ENCODE measurements at places on chromosomes 3 and 15. TPM values are rescaled to one million over a fixed set of nuclear protein-coding genes. Genes with fewer than 3 reads are reported as not detected.

Gene CCR5
- total RNA-seq = not detected

Gene DNASE1L3
- total RNA-seq = not detected

Gene TMEM207
- not detected for total RNA-seq

Gene VPS8
- total RNA-seq = 44.0 TPM

Gene KNL1
- 19.8 TPM for total RNA-seq

Gene OCA2
- 1.5 TPM for total RNA-seq

Gene DUOXA1
- total RNA-seq = not detected

- no peak for DNase-seq
Measured at GRCh38 chr3:198043119-198043518, 83.1 kb downstream of the LMLN start.

GRCh38 chr3:195549931-195550519, 6.9 kb upstream of the PPP1R2 start:
- no peak for DNase-seq

- DNase-seq = no peak
Measured at GRCh38 chr3:32880225-32880624, 62.4 kb downstream of the TRIM71 start.

DNA sequence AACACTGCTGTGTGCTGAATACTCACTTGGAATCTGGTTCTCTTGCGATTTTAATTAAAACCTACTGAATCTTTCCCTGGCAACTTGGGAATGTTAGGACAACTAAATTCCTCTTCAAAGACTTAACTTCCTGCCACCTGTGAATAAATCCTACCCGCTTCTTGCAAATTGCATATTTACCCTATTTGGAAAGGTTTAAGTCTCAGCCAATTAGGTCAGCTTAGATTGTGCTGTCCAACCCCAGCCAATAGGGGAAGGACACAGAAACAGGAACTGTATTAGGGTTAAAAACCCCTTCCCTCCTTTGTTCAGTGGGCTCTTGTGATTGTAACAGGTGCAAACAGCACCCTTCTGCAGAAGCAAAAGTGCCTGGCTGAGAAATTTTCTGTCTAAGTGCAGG, 38.6 kb upstream of the FSTL1 start:
- DNase-seq = no peak

DNA sequence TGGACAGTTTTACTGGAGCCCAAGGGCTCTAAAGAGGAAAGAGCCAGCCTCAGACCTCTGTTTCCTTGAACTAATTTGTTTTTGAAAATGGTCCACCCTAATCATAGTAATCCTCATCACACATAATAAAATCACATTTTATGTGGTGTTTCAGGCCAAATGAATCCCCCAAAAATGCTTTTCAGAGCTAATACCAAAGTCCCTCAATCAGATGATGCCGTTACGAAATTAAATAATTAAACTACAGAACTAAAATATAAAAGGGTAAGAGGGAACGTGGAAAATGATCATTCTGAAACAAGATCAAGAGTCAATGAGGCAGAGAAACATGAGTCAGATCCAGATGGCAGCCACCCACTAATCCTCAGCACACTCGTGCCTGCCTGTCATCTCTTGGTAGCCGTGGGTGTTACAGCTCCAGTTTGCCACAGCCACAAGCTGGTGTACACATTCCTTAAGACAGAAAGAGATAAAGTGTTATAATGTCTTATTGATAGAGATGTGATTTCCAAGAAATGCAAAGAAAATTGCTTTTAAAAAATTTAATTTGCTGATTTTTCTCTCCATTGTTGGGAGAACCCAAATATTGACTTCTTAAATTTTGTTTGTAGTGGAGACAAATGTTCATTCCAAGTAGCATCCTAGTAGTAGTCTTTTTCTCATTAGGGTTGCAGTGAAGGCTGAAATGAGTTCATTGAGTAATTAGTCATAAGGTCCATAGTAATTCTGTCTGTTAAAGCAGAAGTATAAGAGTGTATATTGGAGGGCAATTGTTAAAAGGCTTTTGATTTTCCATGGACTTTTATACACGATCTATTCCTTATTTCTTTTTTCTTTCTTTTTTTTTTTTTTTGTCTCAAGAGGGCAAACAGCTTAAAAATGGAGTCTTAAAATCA, 104.2 kb downstream of the AGBL1 start:
- no peak for DNase-seq

DNA sequence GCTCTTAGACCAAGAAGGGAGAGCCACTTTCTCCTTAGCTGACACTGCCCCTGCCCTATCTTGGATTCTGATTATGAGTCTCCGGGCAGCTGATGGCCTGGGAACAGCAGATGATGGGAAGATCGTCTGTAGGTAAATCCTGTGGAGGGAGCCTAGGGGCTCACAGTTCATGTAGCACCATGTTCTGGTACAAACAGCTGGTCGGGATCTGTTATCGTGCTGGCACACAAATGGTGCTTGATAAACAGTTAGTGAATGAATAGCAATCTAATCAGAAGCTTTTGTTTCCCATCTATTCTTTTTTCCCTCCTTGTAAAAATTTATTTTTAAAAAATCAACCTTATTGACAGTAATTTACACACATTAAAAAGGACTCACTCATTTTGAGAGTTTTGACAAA, 26.8 kb downstream of the CDCP1 start:
- DNase-seq = no peak

DNA sequence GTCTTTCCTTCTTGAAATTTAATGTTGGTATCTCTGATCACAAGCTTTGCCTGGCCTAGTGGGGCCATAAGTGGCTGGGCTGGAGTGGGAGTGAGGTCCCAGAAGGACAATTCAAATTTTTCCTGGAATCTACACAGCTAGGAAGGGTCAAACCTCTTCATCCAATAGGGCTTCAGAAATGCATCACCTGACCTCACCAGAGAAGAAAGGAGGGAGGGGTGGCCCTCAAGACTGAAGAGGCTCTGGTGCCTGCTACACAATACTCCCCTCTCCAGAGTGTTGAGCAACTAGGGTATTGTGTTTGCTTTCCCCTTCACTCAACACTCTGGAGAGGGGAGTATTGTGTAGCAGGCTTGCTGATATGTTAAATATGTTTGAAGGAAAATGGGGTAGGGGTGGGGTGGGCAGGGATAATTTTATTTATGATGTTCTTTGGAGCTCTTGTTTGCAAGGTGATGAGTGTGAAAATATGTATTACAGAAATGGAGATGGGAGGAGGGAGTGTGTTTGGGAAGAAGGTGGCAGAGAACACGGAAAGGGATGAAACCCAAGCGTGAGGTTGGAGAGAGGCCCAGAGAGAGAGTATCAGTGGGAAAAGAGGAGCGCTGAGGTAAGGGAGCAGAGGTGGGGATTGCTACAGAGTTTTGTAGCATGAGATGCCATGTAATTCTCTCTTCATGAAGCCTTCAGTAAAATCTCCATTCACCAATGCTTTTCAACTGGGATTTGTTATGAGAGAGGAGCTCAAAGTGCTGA, 5.7 kb upstream of the KLHL24 start:
- DNase-seq = no peak

DNA sequence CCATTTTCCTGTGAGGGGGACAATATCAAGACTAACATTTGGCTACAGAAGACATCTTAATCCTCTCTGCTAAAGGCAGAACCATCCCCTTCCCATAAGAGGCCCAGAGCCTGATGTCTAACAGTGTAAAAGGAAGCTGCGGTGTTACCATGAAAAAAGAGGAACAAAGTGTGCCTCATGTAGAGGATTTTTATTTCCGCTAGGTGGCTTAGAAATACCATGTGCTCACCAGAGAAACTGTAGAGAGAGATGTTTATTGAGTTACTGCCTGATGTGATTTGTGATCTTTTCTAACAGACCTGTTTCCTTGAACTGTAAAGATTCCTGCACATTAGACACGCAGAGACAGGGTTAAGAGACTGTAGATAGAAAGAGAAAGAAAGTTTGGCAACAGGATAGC, 22.0 kb downstream of the OR5H15 start:
- DNase-seq = no peak

- no peak for DNase-seq
Measured at GRCh38 chr3:142450189-142450588, 2.4 kb upstream of the XRN1 start.

- no peak for DNase-seq
Measured at GRCh38 chr3:184620475-184621119, 59.0 kb downstream of the EPHB3 start.

- no peak for DNase-seq
Measured at GRCh38 chr15:52778457-52778856, 11.7 kb downstream of the ONECUT1 start.

- DNase-seq = no peak
Measured at GRCh38 chr3:192861972-192862371, 55.7 kb downstream of the MB21D2 start.

DNA sequence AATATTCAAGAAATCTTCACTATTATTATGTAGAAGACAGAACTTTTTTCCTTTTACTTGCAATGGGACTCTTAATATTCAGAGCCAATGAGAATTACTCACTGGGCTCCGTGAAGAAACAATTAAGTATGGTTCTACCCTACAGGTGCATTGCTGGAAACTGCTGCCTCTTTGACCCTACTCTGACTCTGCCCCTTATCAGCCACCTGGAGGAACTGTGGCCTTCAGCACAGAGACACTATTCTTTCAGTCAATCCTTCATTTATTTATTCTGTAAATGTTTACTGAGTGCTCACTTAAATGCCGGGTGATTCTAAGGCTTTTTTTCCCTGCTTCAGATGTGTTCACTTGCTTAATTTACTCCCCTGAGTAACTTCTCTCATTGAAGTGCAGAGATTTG, 163.2 kb downstream of the SYNPR start:
- no peak for DNase-seq

GRCh38 chr3:24253336-24253735, 241.3 kb downstream of the THRB start:
- no peak for DNase-seq

DNA sequence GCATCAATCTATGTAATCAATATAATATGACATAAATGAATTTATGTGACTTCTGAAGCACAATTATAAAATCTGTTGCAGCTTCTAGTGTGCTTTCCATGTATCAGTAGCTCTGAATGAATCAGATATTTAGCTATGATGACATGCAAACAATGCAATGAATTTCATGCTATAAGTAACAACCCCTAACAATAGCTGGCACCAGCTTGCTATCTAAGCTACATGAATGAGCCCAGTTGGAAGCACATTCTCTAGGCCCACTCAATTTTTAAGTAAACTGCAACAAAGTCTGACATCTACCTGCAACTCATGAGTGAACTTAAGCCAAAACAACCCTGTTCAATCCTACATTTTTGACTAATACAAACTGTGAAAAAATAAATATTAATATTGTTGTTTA, 507.3 kb upstream of the ROBO1 start:
- DNase-seq = no peak

- DNase-seq = peak; percentile 26
Measured at GRCh38 chr15:82999905-83000671, 11.4 kb downstream of the C15orf40 start.

- DNase-seq = no peak
Measured at GRCh38 chr3:175726228-175726627, 867.1 kb downstream of the NAALADL2 start.

GRCh38 chr3:42025370-42026138, 63.7 kb upstream of the ULK4 start:
- peak; percentile 73 for DNase-seq

DNA sequence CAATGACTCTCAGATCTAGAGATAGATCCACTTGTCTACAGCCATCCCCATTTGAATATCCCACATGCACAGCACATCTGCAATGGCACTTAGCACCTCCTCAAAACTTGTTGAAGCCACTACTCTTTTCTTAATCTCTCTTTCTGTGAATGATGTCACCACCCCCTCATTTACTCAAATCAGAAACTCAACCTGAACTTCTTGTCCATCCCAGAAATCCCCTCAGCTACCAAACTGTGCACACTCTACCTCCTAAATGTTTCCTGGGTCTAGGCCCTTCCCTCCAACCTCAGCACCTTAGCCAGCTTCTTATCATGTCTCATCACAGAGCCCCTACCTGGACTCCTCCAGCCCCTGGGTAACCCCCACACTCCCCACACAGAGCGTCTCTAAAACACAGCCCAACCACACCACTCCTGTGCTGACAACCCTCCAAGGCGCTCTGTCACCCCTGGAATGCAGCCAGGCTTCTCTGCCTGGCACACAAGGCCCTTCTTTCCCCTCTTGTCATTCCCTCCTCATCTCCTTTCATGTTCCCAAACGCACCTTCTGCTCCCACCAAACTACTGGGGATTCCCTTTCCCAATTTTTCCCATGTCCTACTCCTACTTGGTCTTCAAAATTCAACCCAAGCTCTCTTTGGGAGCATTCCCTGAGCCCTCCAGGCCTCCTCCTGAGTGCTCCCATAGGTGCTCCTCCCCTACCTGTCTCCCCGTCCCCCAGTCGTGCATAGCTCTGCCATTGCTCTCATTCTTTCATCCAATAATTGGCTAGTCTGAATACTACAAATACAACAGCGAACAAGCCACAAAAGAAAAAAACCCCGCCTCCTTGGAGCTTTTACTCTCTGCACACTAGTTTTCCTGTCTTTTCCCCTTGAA, 39.8 kb upstream of the ZBTB38 start:
- DNase-seq = no peak

DNA sequence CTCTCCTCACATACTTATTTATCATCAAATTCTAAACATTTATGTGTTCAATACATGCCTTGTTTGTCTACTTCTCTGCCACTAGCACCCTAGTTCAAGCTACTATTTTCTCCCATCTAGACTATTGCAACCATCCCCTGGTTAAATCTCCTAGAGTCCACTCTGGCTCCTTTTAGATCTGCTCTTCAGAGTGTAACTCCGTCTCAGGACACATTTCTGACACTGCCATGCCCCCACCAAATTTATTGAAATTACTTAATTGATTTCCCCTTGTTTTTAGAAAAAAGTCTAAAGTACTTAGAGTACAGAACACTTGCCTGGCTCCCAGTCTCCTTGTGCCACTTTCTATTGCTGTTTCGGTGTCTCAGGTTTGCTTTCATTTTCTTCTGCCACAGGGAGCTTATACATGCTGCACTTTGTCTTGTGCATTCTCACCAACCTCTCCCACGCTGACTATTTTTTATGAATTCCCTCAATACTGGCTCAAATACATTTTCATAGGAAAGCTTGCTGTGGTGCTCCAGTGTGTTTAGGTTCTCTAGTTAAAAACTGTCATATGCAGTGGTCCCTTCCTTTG, 792.3 kb downstream of the DIPK2A start:
- no peak for DNase-seq

All from Caki2 (cell line).